ENCODE measurements at places on chromosomes 1 and 21. TPM values are rescaled to one million over a fixed set of nuclear protein-coding genes. Genes with fewer than 3 reads are reported as not detected.

DNA sequence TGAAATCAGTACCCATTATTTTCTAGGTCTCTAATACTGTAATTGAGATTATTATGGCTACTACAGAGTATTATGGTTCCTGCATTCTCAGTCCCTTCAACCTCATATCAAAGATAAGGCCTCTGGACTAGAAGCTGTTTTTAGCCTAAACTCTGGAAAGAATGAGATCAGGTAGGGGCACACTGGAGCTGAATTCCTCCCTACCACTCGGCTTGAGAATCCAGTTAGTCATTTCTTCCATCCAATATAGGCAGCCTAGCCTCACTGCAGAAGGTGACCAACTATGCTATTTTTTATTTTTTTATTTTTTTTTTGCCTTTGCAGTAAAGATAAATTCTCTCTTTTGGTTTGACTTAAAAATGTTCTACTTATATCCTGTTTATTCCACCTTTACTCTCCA is 8.0 kb upstream of the HAX1 start:
- DNase-seq: no peak

GRCh38 chr21:35465741-35466140 is 416.6 kb upstream of the RUNX1 start:
- no peak for DNase-seq

Gene CNN3
- total RNA-seq: 181 TPM

DNA sequence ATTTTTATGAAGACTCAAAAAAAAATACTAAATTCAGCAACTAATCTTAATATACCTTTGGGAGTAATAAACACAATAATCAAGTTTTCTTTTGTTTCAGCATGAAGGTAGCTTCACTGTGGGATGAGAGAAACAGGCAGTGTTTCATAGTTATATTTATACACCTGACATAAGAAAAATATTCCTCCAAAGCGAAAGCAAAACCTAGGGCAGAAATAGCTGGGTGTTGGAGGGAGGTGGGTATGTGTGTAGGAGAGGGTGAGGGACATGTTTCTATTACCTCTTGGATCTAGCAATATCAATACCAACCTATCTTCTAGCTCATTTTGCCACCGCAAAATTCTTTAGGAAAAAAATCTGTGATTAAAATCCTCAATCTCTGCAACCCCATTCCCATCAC is 24.9 kb upstream of the MAN1A2 start:
- DNase-seq: no peak

DNA sequence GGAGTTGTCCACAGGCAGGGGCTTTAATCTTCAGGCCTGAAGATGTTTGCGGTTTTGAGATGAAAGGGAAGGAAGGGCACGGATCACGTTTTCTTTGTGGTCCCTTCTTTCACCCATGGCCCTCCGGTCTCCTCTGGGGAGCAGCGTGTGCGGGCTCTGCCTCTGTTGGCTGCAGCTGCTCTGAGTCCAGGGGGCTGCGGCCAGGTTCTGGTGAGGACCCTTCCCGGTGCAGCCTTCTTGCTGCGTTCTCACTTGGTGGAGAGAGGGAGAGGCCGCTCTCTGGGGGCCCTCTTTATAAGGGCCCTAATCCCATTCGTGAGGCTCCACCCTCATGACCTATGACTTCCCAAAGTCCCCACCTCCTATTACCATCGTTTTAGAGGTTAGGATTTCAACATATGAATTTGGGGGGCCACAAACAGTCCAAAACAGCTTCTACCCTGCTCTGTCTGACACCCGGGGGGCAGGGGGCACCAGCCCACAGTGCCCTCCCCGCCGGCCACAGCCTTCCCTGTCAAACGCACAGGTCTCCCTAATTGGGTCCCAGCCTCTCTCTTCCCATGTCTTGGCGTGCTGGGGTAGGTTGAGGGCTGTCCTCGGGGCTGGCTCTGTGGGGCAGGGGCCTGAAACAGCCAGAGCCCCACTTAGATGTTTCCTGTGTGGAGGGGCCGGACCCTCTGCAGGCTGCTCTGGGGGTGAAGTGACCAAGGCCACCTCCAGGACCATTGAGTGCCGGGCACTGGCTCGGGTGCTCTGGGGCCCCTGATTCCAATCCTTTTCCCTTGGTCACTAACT is 100.1 kb upstream of the C1orf174 start:
- no peak for DNase-seq

GRCh38 chr1:82195245-82195644 is 394.5 kb downstream of the ADGRL2 start:
- no peak for DNase-seq

DNA sequence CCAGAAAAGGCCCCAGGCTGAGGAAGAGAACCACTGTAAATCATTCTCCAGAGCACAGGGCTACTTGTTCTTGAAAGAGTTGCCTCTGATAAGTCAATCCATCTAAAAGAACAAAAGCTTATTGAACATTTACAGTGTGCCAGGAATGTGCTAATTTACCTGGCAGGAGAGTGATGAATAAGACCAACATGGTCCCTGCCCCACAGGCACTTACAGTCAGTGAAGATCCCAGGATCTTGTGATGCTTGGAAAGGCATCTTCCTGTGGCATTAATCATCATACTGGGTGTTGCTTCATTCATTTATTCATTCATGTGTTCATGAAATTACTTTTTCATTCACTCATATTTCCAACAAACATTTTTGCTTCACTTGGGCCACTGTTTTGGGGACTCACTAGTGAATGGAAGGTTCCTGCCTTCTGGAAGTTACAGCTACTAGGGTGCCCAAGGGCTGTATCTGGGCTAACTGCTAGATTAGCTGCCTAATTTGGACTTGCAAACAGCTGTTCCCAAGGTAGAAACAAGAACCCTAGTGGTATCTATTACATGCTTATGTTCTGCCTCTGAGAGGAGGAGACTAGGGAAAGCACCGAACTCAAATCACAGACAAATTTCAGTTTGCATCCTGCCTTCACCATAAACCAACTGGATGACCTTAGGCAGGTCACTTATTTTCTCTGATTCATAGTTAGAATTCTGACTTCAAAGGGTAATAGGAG is 133.5 kb downstream of the CLIC6 start:
- no peak for DNase-seq

- DNase-seq: peak; percentile 81
These were observed 10.3 kb downstream of the PARS2 start for GRCh38 chr1:54754045-54754444.

Gene ADORA1
- total RNA-seq: 0.20 TPM

Gene HSPB7
- 2.3 TPM for total RNA-seq

- DNase-seq: no peak
These were observed 63.1 kb downstream of the ZNF281 start for GRCh38 chr1:200346700-200347099.

GRCh38 chr1:167322483-167322882 is 101.8 kb downstream of the POU2F1 start:
- DNase-seq: no peak

GRCh38 chr1:93079685-93080141 is 630 bp downstream of the MTF2 start:
- DNase-seq: no peak
